ENCODE measurements at places on chromosomes 12 and 14.

DNA sequence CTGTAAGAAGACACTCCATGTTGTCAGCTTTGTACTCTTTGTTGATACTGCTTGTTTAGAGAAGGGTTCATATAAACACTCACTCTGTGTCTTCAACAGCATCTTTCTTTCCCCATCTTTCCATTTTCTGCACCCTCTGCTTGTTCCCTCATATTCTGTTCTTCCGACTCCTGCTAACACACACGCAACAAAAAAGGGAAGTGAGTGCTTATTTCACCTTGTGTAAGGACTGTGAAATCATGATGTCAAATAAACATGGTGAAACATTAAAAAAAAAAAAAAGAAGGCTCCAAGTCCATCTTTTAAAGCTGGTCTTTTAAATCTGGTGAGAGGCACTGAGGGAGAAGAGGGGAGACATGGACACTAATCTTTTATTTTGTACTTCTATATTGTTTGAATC, 145.4 kb downstream of the RPAP3 start:
- no peak for DNase-seq

DNA sequence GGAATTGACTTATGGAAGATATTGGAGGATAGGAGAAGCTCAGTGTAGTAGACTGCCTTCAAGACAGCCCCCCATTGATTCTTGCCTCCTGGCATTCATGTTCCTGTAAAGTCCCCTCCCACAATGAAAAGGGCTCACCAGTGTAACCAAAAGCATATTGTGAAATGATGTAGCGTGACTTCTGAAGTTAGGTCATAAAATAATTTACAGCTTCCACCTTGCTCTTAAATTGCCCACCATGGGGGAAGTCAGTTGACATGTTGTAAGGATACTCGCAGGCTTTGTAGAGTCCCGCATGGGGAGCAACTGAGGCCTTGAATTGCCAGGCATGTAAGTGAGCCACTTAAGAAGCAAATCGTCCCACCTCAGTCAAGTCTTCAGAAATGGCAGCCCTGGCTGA, 25.1 kb downstream of the GTSF1 start:
- no peak for DNase-seq

DNA sequence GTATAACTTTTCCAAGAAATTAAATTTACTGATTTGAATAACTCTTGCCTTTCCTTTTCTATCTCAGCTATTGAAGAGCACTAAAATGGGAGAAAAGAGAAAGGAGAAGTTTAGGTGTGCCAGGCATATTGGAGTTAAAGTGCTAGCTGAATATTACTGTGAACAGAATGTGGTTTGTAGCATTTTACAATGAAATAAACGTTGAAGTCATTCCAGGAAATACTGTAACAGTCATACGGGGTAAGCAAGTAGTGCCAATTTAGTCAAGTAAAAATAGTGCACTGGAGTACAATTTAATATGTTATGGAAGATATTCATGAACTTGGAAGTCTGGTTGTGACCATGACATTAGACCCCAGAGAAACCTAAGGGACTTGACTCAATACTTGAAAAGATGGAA, 62.1 kb downstream of the E2F7 start:
- no peak for DNase-seq

DNA sequence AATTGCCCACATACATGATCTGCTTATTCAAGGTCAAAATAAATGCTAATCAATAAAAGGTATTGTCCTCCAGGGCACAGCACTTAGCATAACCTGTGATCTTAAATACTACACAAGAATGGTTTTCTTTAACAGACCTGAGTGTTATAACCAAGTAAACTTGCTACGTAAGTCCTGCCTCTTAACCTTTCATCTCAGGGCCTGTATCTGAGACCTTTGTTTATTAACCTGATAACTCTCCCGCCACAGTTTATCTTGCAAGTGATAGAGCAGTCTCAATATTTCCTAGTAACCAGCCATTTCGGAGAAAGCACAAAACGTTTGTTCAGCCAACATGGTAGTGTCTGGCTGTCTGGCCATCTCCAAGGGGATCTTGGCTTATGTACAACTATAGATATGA, 88.4 kb downstream of the DUSP6 start:
- DNase-seq, result no peak

GRCh38 chr14:75023108-75023507, 20.4 kb downstream of the EIF2B2 start:
- no peak for DNase-seq

DNA sequence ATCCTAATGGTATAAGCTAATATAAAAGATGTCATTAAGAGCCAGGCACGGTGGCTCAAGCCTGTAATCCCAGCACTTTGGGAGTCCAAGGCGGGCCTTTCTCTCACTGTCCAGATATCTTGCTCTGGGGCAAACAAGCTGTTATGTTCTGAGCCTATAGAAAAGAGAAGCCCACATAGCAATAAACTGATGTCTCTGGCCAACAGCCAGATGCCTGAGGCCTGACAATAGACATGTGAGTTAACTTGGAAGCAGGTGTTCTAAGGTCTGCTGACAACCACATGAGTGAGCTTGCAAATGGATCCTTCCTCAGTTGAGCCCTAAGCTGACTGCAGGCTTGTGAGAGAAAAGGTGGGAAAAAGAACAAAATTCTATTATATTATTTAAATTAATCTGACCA, 25.0 kb downstream of the YAF2 start:
- no peak for DNase-seq

- DNase-seq, result no peak
These were observed 205.7 kb downstream of the ZFP36L1 start for GRCh38 chr14:68586896-68587751.

DNA sequence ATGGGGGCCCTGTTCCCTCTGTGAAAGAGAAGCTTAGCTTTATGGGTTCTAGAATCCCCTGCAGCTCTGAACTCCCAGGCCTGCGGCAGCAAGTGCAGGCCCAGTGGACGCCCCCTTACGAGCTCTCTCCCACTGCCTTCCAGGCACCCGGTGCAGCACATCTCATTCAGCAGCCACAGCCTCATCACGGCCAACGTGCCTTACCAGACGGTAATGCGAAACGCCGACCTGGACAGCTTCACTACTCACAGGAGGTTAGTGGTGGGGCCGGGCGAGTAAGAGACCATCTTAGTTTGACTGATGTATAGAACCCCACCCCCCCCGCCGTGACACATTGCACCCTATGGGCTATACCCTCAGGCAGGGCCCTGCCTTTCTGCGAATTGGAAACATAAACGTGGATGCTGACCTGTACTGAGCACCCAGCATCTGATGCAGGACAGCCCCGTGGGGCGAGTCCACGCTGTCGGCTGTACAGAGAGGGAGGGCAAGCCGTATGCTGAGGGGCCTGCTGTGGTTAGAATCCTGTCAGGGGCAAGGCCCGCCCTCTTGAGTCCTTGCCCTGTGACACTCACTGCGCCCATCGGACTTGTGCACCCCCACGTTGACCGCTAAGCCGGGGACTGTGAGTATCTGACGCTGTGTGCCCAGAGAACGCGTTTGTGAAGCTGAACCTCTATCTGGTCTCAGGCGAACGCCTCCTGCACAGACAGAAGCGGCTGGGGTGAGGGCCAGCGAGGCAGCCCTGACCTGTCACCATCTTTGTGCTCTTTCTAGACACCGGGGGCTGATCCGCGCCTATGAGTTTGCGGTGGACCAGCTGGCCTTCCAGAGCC, 71.7 kb downstream of the TESC start:
- DNase-seq, result no peak

DNA sequence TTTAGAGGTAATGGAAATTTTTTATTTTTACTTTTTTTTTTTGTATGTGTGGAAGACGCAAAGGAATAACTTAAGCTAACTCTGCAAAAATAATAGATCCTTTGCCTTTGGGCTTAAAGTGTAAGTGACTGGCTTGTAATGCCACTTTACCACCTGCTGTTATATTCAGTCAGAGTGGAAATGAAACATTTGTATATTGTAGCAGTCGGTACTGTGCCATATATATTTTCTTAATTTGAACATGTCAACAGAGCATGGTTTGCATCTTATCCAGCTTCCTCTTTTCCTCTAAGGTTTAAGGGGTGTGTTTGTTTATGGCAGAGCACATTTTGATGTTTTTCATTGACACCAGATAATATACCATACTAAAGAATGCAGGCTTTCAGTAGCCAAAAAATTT, 176.6 kb downstream of the TRHDE start:
- no peak for DNase-seq

DNA sequence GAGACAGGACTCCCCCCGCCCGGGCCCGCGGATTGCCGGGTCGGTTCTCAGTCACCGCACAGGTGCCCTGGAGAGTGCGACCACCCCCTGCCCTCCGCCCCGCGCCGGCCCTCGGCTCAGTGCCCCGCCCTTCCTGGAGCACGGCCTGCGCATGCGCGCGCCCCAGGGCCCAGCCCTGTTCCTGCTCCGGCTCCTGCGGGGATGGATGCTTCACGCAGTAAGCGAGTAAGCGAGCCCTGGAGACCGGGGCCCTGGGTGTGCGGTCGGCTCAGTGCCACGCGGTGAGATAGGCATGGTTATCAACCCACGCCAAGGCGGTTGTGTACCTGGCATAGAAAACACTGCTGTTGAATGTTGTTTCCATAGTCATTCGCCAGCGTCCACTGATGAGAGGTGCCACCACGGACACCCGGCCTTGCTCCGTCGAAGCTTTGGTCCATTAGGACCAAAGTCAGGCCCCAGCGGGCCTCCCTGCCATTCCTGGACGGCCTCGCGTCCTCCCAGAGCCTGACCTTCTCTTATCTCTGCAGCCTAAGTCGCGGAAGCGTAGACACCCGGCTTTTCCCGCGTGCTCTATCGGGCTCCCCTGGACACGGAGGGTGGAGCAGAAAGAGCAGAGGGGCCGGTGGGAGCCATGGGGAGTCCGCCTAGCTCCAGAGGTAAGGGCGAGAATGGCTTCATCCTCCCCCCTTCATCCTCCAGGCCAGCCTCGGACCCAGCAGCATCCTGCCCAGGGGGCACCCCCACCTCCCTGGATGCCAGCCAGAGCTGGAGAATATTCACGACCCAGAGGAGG, 90.6 kb downstream of the PAPOLA start:
- peak; percentile 56 for DNase-seq

- no peak for DNase-seq
These were observed 14.6 kb downstream of the C14orf132 start for GRCh38 chr14:96053600-96054381.

DNA sequence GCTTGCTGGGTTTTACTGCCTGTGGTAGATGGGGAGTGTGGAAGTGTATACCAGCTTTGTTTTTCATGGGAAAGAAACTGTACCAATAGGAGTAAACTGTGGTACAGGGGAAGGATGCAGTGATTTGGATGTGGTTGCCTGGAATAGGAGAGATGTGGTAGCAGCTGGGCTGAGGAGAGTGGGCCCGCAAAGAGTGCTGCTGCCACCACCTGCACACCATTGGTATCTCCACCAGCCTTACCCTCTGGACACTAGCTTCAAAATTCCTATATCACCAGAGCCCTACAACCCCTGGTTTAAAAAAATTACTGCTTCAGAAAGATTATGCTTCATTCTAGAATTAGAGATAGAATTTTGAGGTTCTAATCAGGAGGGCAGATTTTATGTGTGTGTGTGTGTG, 53.6 kb downstream of the AKAP6 start:
- no peak for DNase-seq

DNA sequence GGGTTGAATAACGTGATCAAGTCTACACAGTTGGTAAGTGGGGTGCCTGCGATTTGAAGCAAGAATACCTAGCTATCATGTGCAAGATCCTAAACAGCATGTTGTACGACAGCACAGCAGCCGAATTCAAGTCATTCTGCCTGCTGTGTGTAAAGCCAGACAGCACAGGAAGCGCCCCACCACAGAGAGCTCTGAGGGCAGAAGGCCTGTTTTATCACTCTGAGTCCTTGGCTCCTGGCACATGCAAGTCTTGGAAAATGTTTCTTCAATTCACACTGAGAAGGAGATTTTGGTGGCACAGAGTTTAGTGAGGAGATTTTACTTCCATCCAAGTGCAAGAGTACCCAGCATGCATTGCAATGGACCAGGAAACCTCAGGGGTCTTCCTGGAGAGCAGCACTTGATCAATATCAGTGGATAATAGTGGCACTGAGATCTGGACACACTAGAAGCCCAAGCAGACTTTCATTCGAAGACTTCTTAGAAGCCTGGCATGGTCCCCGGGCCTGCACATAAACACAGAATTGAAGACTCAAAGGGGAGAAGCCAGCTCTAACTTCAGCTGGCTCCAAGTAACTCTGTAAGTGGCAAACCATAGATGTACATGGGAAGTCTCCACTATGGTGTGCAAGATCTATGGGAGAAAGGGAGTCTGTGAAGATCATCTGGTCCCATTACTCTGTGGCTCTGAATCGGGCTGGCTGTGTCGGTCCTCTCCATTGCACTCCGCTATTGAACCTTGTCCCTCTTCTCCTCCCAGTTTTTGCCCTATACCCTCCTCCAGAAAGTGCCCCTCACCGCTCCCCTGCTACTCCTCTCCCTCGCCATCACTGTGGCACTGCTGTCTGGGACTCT, 1.5 kb upstream of the KRT1 start:
- DNase-seq, result peak; percentile 11

GRCh38 chr12:75774261-75775052, 257.1 kb downstream of the PHLDA1 start:
- no peak for DNase-seq

GRCh38 chr12:4172999-4173398, 100.6 kb upstream of the CCND2 start:
- no peak for DNase-seq

GRCh38 chr12:2268471-2269286, 215.9 kb downstream of the CACNA1C start:
- DNase-seq, result no peak

DNA sequence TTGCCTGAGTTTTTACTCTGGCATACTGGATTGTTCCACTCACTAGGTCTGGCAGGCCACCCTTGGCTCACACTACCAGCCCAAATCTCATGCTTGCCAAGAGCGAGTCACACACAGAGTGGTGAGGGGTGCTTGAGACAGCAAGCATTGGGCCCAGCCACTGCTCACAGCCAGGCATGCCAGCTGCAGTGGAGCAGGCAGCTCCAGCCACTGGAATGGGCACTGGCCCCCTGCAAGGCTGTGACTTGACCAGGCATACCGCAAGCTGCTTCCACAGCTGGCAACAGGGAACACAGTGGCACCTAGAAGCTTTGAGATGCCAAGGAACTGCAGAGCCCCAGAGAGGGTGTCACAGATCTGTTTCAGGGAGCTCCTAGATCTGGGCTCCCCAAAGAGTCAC, 488.5 kb downstream of the LRFN5 start:
- DNase-seq, result no peak

- DNase-seq, result no peak
These were observed 794.1 kb downstream of the BCL11B start for GRCh38 chr14:98477935-98478334.

GRCh38 chr12:57243521-57244311, 7.3 kb downstream of the STAC3 start:
- DNase-seq, result peak; percentile 82

DNA sequence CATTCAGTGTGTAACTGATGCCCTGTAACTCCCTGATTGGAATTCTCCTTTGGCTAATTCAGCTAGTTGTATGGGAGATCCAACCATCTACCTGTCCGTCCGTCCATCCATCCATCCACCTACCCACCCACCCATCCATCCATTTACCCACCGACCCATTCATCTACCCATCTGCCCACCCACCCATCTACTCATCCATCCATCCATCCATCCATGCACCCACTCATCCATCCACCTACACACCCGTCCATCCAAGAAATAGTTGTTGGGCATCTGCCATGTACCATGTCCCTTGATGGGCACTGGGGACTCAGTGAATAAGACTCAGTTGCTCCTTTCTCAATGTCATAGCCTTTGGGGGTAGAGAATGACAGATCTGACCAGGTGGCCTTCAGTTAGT, 48.1 kb downstream of the CCDC92 start:
- no peak for DNase-seq

- no peak for DNase-seq
These were observed 9.9 kb downstream of the GPRC5A start for GRCh38 chr12:12901158-12901791.

GRCh38 chr12:22252057-22252456, 82.5 kb downstream of the ST8SIA1 start:
- no peak for DNase-seq
